ENCODE measurements at places on chromosomes 1 and 21.

GRCh38 chr1:201982082-201982622 is 296 bp upstream of the RNPEP start:
- DNase-seq = peak; percentile 64

GRCh38 chr1:198909973-198910372 is 271.1 kb downstream of the PTPRC start:
- DNase-seq = no peak

GRCh38 chr1:208607616-208608015 is 363.4 kb upstream of the PLXNA2 start:
- DNase-seq = no peak

- no peak for DNase-seq
These were observed 9.5 kb upstream of the PDIK1L start for GRCh38 chr1:26102119-26102518.

- no peak for DNase-seq
These were observed 38.2 kb downstream of the TTLL7 start for GRCh38 chr1:83960669-83961277.
